H7 (cell line): ENCODE measurements at places on chromosomes 2 and 18. TPM values are rescaled to one million over a fixed set of nuclear protein-coding genes. Genes with fewer than 3 reads are reported as not detected.

GRCh38 chr2:73285159-73285739, 971 bp upstream of the FBXO41 start:
- DNase-seq = no peak

Gene POTEC
- total RNA-seq = not detected in 2 replicates

- DNase-seq = peak; percentile 70
Measured at GRCh38 chr18:21897811-21898210, 157.2 kb downstream of the MIB1 start.

GRCh38 chr2:224948859-224949258, 93.4 kb downstream of the DOCK10 start:
- DNase-seq = no peak

GRCh38 chr2:696463-696862, 19.3 kb upstream of the TMEM18 start:
- DNase-seq = no peak

GRCh38 chr2:212426637-212427412, 111.8 kb downstream of the ERBB4 start:
- no peak for DNase-seq

DNA sequence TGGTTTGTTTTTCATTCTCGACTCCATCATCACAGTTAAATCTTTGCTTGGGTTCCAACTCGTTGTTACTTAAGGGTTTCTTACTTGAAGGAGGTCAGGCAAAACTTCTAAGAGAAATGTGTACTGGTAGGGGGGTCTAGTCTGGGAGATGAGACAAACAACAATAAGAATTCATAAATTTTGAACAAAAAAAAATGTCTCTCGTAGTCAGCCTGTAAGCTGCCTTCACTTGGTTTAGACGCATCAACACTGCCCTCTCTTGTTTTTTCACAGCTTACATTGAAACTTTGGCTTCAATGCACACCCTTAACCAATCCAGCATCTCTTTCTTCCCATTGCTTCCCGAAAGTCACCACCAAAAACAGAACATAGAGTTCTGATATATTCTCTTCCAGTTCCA, 576.4 kb upstream of the PIK3C3 start:
- no peak for DNase-seq

DNA sequence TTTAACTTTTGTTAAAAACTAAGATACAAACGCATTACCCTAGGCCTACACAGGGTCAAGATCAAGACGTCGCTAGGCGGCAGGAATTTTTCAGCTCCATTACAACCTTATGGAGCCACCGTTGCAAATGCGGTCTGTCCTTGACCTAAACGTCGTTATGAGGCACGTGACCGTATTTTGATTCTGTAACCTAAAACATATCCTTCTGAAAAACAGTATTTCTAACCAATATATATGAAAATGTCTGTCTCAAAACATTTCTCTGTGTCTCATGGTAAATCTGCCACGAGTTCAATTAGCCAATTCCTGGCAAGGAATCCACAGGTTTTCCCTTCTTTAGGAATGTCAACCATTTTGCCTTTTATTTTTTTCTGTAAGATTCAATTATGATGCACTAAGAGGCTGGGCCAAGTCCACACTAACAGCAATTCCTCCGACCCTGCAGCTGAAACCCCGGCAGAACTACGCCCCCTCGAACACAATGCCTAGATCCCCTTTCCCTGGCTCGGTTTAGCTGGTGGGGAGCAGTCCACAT, 1.7 kb downstream of the RTN4 start:
- no peak for DNase-seq

DNA sequence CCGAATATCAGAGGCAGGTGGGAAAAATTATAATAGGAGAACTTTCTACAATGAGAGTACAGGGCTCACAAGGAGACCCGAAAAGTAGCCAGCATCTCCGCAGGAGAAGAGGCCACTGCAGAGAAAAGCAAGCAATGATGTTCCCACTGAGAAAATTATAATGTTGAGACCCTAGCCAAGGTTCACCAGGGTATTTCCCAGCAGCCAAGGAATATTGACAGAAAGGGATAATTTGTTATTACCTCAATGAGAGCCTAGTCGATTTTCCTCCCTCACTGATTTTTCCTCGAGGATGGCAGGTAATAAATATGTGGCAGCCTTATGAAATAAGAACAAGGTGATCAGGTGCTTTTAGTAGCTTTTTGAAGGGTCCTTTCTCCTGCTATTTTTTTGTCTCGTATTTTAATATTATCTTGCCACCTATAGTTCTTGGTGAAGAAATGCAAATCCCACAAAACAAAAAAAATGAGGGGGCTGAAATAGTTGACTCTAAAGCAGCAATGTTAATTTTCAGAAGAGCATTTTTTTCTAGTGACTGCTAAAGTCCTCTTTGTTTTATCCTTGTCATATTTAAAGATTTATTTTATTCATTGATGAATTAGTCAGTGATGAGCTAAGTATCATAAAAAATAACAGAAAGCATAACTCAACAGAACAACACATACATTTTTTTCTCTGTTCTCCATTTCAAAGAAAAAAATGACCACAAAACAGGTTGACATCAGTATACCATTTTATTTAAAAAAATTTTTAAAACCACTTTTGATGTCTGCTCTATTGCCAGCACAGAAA, 215.4 kb downstream of the KCNE4 start:
- no peak for DNase-seq

DNA sequence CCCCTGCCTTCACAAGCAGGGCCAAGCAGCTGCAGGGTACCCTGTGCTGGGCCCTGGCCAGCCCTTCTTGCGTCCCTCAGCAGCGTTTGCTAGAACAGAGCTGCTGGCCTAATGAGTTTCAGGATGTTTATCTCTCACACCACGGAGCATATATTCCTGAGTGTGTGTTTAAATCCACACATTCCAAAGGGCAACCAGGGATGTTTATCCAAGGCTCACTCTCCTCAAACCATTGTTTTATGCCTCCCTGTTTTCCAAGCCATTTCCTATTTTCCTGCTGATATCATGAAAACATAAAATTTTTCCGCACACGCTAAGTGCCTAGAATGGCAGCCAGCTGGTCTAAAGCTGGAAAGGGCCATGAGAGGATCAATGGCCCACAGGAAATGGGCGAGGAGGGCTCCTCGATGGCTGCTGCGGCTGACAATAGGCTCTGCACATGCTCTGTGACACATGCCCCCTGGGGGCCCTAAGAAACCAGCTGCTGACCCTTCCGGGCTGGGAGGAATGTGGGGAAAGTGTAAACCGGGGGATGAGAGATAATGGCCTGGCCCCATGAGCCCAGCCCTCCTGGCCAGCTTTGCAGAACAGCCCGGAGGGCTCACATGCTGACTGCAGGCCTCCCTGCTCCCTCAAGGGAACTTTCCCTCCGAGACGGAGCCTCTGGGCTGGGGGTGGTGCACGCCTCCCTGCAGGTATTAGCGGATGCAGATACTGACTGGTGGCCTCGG, 194.0 kb downstream of the NDUFA10 start:
- peak; percentile 71 for DNase-seq

- no peak for DNase-seq
Measured at GRCh38 chr2:228653884-228654283, 472.4 kb upstream of the SPHKAP start.

Gene MYCN
- total RNA-seq = 48.4 and 49.9 TPM in 2 replicates

- DNase-seq = no peak
Measured at GRCh38 chr2:140359056-140359771, 1579.0 kb upstream of the NXPH2 start.
